ENCODE measurements at places on chromosomes 6 and 20. TPM values are rescaled to one million over a fixed set of nuclear protein-coding genes. Genes with fewer than 3 reads are reported as not detected.

The OSER1 gene
- 47.0 TPM for polyA plus RNA-seq

DNA sequence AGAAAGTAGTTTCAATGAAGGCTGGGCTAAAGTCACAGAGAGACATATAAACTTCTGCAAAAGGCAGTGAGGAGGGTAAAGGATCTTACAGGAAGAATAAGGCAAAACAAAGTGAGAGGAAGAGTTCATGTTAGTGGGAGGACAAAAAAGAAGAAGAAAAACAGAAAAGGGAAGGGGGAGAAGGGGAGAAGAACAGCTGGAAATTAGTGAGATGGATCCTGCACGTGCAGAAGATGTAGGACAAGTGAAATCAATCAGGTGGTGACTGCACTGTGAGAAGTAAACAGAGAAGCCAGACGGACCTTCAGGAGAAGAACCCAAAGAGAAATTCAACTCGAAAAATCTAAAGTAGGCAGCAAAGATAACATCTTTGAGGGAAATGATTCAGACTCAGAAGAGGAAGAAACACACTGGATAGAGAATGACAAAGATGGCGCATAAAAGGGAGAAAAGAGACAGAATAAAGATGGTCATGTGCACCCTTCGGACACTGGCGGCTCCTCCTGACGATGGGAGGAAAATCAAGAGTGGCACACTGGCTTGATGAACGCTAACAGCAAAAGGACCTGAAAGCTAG lies 105.9 kb downstream of the MYB start:
- no peak for DNase-seq

The JAG1 gene
- polyA plus RNA-seq = 210 TPM

DNA sequence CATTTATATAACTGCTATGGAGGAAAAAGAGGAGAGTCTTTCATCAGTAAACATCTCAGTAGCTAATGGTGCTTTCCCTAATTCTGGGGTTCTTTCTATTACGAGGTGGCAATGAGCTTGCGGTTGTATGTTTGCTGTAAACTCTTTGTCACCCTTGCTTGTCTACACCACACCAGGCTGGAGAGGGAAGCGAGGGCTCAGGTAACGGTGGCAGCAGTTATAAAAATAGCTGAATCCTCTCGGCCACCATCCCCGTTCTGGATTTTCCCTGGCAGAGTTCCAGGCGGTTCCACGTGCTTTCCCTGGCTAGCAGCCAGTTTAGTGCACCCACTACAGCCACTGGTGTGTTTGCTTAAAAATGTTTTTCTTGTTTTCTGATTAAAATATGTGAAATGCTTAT lies 39.0 kb downstream of the MAS1 start:
- DNase-seq = no peak

The EYA4 gene
- polyA plus RNA-seq = 16.3 TPM

DNA sequence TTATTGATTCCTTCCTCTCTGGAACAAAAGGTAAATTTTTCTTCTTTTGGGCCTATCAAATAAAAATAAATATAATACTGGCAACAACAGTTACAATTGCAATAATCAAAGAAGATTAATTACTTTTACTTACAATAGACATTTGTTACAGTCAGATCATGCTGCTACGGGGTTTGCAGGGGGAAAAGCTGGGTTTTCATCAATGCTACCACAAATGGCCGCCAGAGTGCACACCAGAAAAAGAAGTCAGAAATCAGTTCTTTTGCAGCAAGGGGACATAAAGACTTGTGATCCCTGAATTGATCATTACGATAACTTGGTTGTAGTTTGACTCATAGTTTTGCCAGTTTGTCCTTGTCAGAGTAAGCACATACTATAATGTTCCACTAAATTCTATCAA lies 714.5 kb upstream of the EYS start:
- DNase-seq = no peak

DNA sequence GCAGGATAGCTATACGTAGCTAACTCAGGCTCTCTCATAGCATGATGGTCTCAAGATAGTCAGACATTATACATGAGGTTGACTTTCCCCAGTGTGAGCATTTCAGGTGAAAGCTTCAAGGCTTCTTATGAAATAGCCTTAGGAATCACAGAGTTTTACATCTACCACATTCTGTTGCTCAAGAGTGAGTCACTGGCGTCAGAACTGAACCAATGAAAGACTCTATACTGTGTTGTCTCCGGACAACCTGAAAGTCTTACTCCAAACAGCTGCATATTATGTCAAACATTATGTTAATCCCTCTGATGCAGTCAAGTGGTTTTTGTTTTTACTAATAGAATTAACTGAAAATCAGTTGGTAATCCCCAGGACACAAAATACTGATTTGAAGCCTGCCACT lies 79.8 kb upstream of the TRDN start:
- DNase-seq = no peak

- DNase-seq = no peak
Observed at GRCh38 chr20:32343439-32343838, 14.7 kb upstream of the ASXL1 start.

The MYB gene
- 4.3 TPM for polyA plus RNA-seq

The DEFB129 gene
- polyA plus RNA-seq = not detected

DNA sequence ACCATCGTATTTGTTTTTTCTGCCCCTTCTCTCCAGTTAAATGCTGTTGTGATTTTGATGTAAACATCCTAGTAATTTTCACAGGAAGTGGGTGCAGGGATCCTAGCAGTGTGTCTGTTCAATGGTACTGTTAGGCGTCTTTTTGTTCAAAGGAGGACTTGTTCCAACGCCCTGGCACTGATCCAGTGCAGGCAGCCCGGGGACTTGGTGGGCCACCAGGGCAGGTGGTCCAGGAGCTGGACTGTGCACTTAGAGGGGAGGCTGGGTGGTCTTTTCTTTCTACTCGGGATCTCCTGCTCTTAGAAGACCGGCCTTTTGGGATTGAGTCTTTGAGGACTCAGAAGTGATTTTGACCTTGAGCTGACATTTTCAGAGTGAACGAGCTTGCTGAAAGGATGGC lies 41.1 kb upstream of the NKX2-2 start:
- DNase-seq = no peak

- DNase-seq = no peak
Observed at GRCh38 chr6:122361314-122361979, 38.0 kb upstream of the HSF2 start.

- DNase-seq = no peak
Observed at GRCh38 chr20:46709055-46709458, 392 bp upstream of the SLC2A10 start.

The TMEM170B gene
- polyA plus RNA-seq = 8.2 TPM

DNA sequence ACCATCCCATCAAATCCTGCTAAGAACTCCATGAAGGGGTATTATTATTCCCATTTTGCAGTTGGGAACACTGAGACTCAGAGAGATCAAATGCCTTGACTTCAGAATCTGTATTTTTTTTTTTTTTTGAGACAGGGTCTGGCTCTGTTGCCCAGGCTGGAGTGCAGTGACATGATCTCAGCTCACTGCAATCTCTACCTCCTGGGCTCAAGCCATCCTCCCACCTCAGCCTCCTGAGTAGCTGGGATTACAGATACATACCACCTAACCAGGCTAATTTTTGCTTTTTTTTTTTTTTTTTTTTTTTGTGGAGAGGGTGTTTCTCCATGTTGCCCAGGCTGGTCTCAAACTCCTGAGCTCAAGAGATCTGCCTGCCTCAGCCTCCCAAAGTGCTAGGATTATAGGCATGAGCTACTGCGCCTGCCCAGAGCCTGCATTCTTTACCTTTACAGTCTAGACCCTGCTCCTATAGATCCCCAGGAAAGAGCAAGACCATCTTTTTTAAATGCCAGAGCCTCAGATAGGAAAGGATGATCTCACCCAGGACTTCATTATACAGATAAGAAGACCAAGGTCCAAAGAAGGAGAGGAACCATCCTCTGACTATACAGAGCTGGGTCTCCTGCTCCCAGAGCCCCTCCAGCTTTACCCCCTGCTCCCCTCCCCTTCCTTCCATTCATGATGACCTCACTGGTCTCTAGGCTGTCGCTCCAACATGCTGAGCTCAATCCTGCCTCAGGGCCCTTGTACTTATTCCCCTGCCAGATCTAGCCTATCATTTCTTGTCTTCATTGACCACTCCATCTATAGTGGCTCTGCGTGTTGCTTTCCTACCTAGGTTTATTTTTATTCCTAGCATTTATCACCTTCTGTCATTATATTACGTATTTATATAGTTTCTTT lies 138.6 kb downstream of the CEBPB start:
- DNase-seq = no peak

The ANGPT4 gene
- polyA plus RNA-seq = 0.46 TPM

GRCh38 chr6:67431076-67431475 lies 1204.0 kb upstream of the ADGRB3 start:
- no peak for DNase-seq

The OPRM1 gene
- not detected for polyA plus RNA-seq

The SLC26A8 gene
- polyA plus RNA-seq = 0.39 TPM

The NUDT3 gene
- 22.1 TPM for polyA plus RNA-seq

- no peak for DNase-seq
Observed at GRCh38 chr6:85772641-85773040, 130.0 kb upstream of the SYNCRIP start.

GRCh38 chr20:21315138-21315537 lies 12.0 kb downstream of the XRN2 start:
- DNase-seq = no peak

The LY6G6D gene
- polyA plus RNA-seq = not detected

DNA sequence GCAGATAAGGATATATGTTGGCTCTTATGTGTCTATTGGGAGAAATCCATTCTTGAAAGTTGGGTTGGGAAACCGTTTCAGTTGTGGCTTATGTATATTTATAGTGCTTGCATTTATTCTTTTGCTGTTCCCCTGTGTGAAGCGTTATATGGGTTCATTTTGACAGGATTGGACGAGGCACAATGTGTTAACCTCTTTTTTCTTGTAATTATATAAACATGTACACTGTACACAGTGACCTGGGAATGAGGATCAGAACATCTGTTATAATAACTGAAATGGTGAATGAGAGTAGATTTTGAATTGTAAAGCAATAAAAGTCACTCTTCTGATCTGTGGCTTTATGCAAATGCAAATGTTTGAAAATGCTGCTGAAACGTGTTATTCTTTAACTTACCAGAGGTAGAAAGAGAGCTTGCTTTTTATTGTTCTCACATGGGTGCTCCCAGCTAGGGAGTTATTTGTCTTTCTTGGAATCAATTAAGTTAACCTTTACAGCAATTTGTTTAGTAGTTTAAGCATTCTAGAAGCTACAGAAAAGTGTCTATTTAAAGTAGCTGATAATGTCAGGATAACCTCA lies 213.7 kb downstream of the GRIK2 start:
- peak; percentile 35 for DNase-seq

The L3MBTL1 gene
- 25.8 TPM for polyA plus RNA-seq

DNA sequence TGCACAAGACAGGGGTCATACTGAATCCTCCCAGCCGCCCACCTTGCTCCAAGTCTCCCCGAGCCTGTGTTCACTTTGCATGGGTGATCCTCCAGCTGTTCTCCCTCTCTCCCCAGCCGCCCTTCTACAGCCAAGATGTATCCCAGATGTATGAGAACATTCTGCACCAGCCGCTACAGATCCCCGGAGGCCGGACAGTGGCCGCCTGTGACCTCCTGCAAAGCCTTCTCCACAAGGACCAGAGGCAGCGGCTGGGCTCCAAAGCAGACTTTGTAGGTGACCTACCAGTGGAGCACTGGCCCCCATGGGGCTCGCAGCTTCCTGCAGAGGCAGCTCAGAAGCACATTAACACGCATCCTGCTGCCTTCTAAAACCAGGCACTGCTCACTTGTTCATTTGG lies 14.6 kb upstream of the IFT52 start:
- no peak for DNase-seq

DNA sequence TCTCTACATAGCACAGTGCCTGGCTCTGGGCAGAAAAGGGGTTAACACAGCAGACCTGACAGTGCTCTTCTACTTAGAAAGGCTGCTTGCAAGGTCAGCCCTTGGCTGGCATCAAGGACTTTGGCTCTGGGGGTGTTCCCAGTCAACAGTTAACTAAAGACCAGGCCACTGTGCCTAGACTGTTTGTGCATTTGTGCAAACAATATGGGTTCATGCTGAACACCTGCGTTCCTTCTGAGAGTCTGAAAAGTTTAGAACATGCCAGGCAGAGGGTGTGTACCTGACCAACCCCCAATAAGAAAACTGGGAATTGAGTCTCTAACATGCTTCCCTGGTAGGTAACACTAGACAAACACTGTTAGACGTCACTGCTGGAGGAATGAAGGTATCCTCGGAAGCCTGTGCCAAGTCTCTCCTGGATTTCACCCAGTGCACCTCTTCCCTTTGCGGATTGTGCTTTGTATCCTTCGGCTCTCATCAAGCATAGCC lies 110.7 kb downstream of the PDE10A start:
- no peak for DNase-seq

The ADA gene
- polyA plus RNA-seq = 4.5 TPM

The LPIN3 gene
- polyA plus RNA-seq = 18.5 TPM

DNA sequence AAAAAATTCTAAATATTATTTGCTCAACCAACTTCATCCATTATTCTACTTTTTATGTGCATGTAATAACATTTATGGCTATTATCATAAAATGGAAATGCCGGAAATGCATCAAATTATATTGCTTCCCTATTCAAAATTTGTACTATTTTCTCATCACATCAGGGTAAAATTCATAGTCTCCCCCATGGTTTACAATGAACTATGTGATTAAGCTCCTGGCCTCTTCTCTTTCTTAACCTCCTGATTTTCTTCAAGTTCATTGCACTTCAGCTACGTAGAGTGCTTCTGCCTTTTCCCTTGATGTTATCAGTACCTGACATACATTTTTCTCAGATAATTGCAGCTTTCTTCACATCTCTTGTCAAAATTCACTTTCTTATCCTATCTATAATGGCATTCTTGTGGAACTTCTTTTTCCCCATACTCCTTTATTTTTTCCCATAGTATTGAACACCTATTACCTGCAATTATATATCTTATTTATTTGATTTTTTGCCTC lies 699.1 kb upstream of the ADGRB3 start:
- DNase-seq = no peak

The TENT5A gene
- 3.7 TPM for polyA plus RNA-seq

The TMEM74B gene
- polyA plus RNA-seq = 6.5 TPM

GRCh38 chr6:36947570-36948351 lies 6.8 kb upstream of the PI16 start:
- no peak for DNase-seq

The NRM gene
- polyA plus RNA-seq = 39.7 TPM

GRCh38 chr6:15363523-15364400 lies 117.9 kb downstream of the JARID2 start:
- DNase-seq = no peak

DNA sequence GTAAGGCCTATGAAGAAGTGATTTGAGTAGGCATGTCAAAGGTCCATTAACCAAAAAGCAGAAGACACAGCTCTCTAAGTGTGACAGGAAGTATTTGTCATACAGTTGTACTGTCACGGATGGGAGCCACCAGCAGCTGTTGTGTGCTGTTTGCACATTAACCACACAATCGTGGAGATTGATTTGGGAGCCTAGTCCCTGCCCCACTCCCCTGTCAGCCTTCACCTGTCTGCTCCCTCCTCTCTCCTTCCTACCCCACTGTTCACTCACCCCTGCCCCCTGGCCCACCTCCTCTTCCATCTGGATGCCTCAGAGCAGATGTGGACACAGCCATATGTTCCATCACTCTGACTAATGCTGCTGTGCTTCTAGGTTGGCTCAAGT lies 124.7 kb upstream of the SPACA1 start:
- no peak for DNase-seq
